Upper lobe of left lung (tissue), 6 donors: ENCODE measurements at places on chromosomes 3 and 15.

DNA sequence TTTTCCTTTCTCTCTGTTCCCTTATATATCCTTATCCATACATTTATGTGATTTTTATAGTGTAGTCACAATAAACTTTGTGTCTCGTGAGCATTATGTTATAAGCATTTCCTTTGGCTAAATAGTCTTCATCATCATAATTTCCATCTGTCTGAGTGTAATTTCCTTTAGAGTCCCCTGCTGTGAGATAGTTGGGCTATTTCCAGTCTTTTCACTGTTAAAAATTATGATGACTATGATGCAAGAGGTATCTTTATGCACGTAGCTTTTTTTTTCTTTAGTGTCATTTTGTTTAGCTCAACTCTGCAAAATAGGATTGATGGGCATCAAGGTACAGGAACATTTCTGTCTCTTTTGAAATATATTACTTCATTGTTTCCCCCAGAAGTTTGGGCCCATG, 26.9 kb upstream of the CA12 start:
- no peak for DNase-seq

GRCh38 chr15:59668556-59668955, 11.2 kb upstream of the GTF2A2 start:
- DNase-seq: no peak

DNA sequence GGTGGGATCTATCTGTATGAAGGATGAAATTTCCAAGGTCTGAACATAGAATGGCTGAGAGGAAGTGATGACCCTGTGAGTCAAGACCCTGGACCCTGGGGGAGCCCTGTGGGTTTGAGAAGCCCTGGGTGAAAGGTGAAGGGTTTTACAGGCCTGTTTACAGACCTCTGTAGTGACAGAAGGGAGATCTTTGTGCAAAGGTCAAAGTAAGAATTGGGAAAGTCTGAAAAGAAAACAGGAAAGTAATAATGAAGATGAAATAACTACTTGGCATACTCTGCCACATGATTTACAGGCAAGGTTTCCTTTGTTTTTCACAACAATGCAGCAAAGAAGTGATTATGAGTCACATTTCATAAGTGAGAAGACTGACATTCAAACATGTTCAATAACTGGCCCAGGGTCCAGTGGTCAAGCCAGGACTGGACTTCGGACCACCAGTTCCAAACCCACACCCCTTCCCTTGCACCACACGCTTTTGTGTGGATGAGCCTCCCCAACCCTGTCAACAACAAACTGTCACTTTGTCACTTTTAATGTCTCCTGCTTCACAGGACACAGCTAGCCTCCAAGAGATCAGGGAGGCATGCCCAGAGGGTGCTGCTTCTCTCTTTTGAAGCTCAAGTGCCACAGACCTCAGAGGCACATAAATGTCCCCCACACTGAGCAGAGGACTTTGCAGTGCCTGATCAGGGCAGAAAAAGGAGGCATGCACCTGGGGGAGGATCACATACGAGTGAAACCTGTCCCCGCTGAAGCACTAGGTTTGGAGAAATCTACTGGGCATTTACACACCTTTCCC, 21.5 kb downstream of the CD86 start:
- DNase-seq: no peak

GRCh38 chr15:83854321-83854720, 200.4 kb downstream of the ADAMTSL3 start:
- DNase-seq: no peak

DNA sequence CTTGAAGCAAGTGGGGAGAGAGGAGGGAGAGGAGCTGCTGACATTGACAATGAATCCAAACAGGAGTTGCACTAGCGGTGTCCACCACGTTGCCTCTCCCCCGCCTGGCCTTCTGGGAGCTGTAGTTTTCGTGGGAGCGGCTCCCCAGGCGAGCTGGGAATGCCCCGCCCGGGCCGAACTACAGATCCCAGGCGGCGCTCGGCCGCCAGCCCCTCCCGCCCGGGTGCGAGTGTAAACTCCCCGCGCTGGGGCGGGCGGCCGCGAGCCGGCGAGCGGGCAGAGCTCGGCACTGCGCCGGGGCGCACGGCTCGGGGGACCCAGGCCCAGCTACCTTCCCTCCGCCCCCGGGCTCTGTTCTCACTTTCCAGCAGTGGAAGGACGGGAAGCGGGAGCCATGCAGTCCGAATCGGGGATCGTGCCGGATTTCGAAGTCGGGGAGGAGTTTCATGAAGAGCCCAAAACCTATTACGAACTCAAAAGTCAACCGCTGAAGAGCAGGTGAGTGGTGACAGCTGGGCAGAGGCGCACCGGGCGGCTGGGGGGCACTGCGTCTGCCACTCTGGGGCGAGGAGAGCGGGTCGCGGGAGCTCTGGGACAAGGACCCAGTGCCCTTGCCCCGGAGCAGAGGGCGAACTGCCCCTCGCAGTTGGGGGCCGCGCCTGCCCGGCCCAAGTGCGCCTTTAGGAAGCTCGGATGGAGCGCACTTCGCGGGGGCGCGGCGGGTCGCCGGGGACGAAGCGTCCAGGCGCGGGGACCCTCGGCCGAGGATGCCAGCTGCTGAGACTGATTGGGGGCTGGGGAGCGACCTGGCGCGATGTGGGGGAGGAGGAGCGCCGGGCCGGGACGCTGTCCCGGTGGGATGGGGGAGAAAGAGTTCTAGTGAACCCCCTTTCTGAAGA, at the start of gene MITF:
Gene MITF, plus strand, starts transcription at position 261 of the 899 bp plus-strand sequence. Its CDS starts 134 bp downstream, at position 395.
- DNase-seq: peak; percentile 94

DNA sequence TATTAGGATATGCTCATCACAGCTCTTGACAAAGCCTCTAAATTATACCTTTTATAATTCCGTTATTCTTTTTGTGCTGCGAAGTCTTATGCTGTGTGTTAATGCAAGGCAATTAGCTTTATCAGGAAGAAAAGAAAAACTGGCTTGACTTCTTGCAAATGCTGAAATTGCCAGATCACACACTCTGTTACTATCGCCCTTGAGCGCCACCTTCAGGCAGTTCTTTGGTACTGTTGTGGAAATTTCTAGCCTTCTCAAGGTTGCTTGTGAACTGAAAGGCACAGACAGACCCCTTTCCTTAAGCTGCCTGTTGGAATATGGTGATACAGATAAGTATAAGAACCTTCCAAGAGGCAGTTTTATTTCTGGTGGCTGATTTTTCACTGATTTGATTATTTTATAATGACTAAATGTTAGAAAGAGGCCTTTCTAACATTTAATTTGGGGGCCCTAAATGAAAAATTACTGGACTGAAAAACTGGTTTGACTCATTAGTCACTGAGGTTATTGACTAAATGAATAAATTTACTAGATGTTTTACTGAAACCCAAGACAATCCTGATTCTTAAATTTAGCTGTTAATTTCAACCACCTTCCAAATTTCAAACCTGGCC, 126.2 kb upstream of the RASGRP1 start:
- DNase-seq: no peak

GRCh38 chr15:81291916-81292522, 31.9 kb downstream of the STARD5 start:
- DNase-seq: no peak

- peak; percentile 81 for DNase-seq
Observed at GRCh38 chr3:134312072-134312872, 61.6 kb upstream of the RYK start.

- no peak for DNase-seq
Observed at GRCh38 chr15:70854666-70854976, 664 bp upstream of the LARP6 start.

GRCh38 chr3:183435661-183436060, 7.2 kb upstream of the MCF2L2 start:
- no peak for DNase-seq

- DNase-seq: no peak
Observed at GRCh38 chr3:177633671-177634207, 436.5 kb upstream of the TBL1XR1 start.

DNA sequence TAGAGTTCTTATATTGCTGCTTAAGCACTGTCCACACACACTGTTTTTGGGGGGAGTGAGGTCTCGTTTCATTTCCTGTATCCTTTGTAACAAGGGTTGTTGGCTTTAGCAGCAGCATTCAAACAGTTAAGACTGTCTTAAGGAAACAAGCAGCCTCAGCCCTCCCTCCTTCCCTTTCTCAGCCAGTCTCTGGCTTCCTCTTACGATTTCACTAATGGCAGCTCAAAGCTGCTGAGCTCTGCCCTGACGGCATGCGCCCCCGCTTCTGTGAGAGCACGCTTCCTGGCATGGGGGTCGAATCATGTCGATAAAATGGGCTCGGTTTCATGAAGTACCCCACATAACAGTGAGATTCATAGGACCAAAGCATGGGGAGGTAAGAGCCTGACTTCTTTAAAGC, 105.0 kb downstream of the KLHL25 start:
- DNase-seq: peak; percentile 63

GRCh38 chr3:99199021-99199420, 297.5 kb upstream of the DCBLD2 start:
- no peak for DNase-seq
